C1 segment of cervical spinal cord (tissue), 14 donors: ENCODE measurements at places on chromosomes 2 and 18.

GRCh38 chr2:119106301-119106897, 52.2 kb downstream of the C1QL2 start:
- no peak for DNase-seq

DNA sequence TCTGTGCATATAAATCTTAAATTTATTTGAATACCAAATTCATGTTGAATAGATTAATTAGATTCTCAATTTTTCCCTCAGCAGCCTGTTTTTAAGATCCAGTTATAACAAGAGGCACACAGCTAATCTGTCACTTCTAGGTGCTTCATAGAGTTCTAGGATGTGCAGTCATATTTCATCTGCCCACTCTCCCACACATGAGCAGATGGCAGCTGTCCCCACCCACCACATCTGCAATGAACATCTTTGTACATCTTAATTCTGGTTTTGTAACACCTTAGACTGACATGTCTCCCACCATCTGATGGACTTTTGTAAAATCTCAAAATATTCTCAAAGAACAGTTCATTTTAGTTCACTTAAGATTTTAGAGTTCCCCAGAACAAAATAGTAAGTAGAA, 250.8 kb upstream of the ST6GAL2 start:
- DNase-seq: no peak

DNA sequence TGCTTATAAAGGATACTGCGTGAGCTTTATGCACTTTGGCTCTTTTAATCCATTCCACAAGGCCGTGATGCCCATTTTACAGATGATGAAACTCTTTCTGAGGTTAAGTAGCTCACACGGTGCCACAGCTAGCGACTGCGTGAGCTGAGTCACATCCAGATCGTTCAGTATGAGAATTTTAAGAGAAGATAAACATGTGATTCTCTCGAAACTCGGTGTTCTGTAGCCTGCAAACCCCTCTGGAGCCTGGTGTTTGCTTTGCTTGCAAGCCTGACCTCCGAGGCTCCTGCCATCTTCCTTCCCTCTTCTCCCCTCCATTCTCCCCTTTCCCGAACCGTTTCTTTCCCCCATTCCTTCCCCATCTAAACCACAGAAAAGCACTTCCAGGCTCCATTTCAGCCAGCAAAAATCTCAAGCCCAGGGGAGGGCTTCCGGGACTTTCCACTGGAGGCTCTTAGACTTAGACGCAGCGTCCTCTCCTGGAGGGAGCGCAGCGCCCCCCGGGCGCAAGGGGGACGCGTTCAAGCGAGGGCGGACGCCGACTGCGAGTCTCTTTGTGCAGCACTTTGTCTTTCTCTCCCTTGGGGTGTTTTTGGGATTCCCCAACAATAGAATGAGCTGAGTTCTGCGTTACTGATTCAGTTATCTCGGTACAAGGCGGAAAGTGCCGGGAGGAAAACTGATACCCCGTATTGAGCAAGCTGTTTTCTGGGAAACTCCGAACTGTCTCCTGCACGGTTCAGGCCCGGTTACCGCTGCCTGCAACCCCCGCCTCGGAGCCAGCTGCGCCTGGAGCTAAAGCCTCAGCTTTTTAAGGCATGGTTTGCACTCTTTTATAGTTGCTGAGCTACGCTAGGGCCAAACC, 38.0 kb downstream of the CYP1B1 start:
- DNase-seq: no peak

GRCh38 chr18:10121786-10122515, 208.1 kb downstream of the VAPA start:
- no peak for DNase-seq

DNA sequence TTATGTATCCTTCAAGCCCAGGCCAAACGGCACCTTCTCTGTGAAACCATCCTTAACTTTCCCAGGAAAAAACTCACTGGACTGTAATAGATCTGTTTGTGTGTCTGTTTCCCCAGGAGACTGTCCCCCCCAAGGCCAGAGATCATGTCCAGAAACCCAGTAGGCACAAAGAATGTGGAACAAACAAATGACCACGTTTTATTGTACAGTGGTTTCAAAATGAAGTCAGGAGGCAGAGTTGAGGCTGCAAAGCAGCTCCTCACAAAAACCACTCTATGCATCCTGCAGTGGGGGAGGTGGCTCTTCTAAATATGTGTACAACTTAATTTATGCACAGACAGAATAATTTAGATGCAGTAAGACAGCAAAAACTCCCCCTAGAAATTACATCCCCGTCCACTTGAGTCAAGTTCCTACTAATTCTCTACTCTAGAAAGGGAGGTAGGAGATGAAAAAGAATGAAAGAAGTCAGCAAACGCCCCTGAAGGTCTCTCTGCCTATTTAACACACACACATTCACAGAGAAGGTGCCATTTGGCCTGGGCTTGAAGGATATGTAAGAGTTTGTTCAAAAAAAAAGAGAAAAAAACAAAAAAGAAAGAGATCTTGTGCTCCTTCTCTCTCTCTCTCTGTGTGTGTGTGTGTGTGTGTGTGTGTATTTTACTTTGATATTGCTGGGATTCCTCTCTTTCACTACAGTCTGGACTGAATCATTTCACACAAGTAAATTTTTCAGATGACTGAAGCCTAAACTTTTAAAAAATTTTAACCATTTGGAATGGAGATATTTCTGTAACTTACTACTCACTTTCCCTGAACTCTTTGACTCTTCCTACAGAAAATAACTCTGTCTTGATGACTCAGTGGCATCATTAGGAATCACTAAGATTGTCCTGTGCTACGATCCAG, 19.5 kb downstream of the BCL2 start:
- no peak for DNase-seq

- DNase-seq: no peak
Observed at GRCh38 chr2:44100351-44100750, 68.3 kb upstream of the PPM1B start.

DNA sequence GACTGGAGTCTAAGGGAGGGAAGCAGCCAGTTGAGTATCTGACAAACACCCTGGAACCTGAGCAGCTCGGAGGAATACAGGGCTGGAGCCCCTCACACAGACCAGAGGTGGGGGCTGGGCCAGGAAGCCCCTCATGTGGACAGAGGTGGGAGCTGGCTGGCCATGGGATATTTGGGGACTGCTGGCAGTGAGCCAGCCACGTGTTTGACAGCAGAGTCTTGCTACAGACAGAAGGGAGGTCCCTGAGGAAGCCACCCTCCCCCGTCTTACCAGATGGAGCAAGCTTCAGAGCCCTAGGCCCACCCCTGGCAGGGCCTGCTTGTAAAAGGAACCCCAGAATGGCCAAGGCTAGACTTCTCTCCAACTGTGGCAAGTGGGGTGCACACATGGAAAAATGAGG, 3.6 kb upstream of the MTERF4 start:
- no peak for DNase-seq

- no peak for DNase-seq
Observed at GRCh38 chr2:190819840-190820301, 60.8 kb upstream of the GLS start.

DNA sequence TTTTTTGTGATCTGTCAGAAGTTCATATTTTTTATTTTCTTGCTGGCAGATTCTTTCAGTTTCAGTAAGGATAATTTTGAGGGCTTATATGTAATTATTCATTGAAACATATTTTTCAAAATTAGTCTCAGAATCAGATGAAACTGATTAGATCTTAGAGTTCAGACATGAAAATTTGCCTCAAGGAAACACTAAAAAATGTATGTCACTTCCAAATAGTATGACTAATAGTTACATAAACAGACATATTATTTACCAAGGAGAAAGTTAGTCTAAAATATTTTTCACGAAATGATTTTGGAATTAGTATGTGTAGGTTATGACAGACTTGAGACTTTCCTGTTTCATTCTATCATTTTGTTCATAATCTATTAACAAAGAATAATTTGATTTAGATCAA, 628.6 kb downstream of the CCDC85A start:
- no peak for DNase-seq

DNA sequence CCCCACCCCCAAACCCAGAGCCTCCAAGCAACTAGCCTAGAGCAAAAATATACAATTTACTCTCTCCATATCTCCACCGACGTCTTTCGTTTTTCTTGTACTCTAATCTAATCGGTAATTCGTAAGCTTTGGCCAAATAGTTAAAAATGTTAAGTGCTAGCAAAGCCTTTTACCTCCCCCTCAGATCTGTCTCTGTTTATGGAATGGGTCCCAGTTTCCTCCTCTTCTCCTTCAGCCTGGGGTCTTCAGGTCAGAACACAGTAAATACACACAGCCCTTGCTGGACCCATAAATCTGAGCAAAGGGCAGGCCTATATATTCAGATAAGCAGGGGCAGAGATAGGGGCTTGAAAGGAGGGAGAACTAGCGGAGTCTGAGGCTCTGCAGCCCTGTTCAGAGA, 267.4 kb downstream of the MEIS1 start:
- no peak for DNase-seq

DNA sequence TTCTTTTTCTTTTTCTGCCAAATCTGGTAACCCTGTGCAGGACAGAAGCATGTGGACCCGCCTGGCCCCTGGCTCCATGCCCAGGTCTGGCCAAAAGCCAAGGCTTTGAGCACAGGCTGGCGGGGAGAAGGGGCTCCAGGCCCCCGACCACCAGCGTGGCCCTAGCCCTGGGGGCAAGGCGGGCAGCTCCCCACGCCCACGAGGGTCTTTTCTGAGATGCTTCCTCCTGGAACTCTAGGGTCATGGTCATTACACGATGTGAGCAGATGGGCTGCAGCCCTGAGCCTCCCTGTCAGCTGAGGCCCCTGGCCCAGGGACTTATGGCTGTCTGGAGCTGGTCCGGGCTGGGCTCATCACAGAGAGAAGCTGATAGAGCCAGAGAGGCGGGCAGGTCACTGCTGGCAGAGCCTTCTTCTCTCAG, 5.7 kb upstream of the OTOS start:
- DNase-seq: no peak

DNA sequence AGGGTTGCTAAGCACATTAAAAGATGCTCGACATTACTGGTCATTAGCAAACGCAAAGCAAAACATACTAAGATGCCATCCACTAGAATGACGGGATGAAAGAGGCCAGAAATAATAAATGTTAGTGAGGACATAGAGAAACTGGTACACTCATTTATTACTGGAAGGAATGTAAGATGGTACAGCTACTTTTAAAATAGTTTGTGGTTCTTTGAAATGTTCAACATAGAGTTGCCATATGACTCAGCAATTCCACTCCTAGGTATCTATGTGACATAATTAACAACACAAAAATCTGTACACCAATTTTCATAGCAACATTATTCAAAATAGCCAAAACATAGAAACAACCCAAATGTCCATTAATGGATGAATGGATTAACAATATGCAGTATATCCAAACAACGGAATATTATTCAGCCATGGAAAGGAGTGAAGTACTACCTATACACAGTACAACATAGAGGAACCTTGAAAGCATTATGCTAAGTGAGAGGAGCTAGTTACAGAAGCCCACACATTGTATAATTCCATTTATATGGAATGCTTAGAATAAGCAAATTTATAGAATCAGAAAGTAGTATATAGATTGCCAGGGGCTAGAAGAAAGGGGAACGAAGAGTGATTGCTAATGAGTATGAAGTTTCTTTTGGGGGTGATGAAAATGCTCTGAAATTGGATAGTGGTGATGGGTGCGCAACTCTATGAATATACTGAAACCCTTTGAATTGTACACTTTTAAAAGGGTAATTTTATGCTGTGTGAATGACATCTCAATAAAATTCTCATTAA, 61.9 kb upstream of the IL1R1 start:
- DNase-seq: no peak

- peak; percentile 29 for DNase-seq
Observed at GRCh38 chr2:172280571-172281361, 146.6 kb upstream of the ITGA6 start.

DNA sequence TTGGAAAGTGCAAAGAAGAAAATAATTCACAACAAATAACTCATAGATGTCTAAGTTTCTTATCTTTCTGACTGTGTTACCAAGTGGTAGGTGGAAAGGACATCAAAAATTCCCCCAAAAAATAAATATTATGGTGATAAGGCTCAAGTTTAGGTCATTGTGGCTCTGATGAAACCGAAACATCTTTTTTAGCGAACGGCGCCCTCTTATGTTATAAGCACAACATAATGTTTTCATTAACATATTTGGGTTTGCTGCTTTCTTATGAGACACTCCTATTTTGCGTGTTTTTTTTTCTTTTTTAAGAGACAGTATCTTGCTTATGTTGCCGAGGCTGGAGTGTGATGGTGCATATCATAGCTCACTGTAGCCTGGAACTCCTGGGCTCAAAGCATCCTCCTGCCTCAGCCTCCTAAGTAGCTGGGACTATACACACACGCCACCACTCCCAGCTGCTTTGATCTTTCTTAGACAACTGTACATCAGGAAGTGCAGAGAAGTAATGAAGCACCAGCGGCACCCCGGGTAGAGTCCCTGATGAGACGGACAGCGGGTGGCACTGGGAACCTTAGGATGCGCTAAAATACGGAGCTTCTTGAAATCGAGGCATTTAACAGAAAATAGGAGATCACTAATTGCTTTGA, 38.5 kb upstream of the SLC35G4 start:
- no peak for DNase-seq

DNA sequence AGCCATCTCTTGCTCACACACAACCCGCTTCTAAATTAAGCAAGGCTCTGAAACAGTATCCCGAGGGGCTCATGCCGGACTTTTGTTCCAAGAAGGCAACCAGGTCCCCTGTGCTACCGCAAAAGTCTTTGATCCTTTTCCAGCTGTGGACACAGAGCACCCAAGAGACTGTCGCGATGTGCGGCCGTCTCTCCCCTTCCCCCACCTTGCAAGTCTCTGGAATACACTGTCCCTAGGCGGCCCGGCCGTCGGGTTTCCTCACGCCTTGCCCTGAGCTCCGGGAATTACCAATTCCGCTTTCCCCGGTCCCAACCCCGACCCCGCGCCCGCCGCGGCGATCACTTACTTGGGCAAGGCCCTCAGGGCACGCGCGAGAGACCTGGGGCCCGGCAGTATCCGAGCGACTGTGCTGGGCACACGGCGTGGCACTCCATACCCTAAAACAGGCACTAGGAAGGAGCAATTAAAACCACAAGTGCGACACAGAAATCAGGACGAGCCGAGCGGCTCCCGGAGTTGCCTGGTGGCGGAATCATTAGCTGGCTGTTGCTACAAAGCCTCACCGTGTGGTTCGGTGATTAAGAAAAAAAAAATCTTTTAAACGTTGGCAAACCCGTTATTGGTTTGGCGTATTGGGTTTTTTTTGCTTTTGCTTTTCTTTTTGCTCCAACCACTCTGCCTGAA, 2.2 kb upstream of the DLX1 start:
- DNase-seq: no peak

DNA sequence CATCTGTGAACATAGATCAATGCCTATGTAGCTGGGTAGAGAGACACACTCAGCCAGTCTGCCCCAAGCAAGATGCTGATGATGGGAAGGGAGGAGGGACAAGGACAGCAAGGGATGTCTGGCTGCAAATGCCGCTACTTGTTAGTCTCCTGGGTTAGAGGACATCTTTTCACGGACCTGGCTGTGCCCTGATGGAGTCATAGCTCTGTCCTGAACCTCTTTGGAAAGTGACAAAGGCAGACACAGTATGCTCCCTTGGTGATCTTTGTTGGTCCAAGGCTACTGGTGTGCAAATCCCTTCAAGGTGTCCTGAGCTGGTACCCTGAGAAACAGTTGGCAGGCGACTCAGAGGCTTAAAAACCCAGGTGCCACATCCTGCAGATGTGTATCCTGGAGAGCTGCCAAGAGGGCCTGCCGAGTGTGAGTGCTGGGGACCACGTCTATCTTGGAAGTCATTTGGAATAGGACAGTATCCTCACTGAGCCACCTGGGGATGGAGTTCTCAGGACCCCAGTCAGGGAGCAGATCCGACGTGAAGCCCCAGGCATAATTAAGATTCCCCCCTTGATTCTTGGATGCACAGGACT, 10.8 kb downstream of the FOSL2 start:
- DNase-seq: no peak

GRCh38 chr18:9814431-9814830, 71.3 kb upstream of the TXNDC2 start:
- no peak for DNase-seq
